Activated CD4-positive, alpha-beta T cell treated with anti-CD3 and anti-CD28 coated beads for 24 hours (primary cell): ENCODE measurements at places on chromosomes 11 and 22.
A peak's percentile ranks its signal among the peaks of the same experiment; 100 is the strongest.

GRCh38 chr22:39468487-39469325 is 11.9 kb downstream of the MGAT3 start:
- DNase-seq, result no peak

DNA sequence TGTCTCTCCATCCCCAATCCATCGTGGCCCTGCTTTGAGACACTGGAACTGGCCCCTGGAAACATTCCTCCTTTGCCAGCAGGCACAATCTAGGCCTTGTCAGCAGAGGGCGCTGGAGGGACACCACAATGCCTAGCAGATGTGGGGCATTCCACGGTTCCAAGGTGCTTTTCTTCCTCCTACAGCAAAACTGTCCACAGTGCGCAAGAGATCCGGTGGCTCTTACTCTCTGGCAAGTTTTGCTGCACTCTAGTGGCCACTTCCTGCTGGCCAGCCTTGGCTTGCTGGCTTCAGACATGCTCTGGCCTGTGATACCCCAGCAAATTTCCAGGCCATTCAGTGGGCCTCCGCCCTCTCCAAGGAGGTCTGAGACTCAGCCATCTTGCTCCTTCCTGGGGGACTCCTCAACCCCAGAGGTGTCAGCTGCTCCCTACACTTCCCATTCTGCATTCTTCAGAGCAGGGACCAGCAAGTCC is 17.1 kb upstream of the RBM4B start:
- peak; percentile 81 for DNase-seq

DNA sequence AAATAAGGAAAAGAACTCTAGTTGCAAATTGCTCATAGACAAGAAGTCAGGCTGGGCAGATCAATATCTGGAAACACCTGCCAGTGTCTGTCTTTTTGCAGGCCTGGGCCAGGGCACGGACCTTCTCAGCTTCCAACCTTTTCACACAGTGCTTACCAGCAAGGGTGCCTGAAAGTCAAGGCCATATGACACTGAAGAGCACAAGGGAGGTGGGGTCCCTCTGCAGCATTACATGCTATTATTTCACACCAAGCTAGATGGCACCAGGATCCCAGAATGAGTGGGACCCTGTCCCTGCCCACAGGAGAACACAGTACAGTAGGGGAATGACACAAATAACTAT is 5.9 kb upstream of the PEX26 start:
- no peak for DNase-seq

DNA sequence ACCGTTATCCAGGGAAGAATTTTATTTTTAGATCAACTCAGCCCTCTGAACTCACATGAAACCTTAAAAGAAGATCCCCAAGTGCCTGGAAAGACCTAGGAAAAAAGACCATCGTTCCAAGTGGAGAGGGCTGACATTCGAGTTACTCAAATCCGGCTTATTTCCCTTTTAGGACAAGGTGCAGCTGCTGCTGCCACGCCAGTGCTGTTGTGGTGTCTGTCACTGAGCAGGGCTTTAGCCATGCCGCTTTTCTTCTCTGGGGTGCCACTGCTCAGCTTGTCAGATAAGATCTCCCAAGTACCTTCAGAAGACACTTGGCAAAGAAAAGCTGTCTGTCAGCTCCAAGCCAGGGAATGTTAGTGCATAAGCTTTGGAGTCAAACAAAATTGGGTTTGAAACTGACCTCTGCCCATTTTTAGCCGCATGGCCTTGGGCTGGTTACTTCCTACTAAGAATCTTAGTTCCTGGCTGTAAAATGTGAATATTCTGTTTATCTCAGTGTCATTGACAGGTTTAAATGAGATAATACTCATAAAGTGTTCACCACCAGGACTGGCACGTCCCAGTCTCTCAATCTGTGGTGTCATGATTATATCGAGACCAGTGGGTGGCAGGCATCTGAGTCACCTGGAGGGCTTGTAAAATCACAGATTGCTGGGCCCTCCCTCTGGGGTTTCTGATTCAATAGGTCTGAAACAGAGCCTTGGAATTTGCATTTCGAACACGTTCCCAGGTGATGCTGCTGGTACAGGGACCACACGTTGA is 117.5 kb downstream of the PKNOX2 start:
- DNase-seq, result no peak

GRCh38 chr22:17264321-17265052 is 45.3 kb upstream of the ADA2 start:
- DNase-seq, result no peak

DNA sequence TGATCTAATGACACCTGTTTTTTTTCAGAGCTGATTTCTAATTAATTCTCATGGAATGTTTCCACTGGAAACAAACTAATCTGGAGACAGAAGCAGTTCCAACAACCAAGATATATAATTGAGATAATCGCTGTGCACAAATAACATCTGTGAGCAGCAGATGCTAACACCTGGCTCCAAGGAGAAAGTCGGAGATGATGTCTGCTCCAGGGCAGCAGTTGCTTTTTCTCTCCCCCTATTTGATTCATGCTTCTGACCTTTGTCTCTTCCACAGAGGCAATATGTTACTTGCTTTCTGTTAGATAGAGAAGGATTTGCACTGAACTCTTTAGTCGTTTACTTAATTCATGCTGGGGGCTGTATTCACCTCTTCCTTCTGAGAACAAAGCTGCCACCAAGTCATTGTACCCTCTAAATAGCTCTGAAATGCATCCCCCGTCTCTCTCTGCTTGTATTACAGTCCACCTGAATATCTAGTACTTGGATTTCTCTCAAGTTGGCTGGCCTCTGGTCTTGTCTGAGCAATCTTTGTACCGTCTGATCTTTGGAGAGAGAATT is 187.4 kb downstream of the MYO18B start:
- no peak for DNase-seq

DNA sequence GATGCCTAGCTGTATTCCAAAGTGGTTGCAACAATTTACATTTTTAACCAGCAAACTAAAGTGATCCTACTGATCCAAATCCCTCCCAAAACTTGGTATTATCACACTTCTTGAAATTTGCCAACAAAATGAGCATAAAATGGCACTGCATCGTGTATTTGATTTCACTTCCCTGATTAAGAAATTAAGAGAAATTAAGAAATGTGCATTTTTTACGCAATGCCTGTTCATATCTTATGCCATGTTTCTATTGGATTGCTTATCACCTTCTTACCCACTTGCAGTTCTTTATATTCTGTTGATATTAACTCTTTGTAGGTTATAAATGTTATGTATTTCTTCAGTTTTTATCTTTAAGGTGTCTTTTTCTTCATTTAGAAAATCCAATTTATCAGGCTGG is 80.6 kb downstream of the DENND5A start:
- no peak for DNase-seq

GRCh38 chr11:75029836-75030631 is 41.3 kb downstream of the NEU3 start:
- DNase-seq, result no peak

- DNase-seq, result no peak
Measured at GRCh38 chr22:40271440-40271839, 74.9 kb upstream of the ADSL start.

DNA sequence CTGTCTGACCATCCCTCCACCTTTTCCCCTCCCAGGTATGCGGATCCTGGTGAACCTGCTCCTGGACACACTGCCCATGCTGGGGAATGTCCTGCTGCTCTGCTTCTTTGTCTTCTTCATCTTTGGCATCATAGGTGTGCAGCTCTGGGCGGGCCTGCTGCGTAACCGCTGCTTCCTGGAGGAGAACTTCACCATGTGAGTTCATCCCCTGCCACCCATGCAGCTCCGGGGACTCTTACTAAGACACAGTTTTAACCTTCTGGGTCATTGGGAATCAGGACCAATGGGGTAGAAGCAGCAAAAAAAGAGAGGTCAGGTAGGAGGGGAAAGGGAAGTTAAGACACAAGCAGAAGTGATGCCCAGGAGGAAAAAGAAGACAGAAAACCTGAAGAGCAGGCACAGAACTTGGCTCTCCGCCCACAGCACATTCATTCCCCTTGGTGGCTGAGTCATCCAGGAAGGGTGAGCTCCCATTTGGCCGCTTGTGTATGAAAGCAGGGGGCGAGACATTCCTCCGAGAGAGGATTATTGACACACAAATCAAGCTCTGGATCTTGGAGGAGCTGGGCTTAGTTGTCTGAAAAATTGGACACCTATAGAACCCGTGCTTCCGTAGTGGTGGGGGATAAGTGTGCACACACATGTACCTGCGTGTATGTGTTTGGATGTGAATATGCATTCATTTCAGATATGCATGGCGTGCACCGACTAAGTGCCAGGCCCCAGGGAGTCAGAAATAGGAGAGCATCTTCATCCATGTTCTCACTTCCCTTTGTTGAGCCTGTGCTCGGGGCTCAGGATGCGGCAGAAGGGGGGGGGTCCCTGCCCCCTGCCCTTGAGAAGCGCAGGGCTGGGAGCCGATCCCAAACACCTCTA is 64.2 kb downstream of the CACNA1I start:
- DNase-seq, result no peak

GRCh38 chr11:117187799-117188481 is 9.4 kb downstream of the SIDT2 start:
- DNase-seq, result no peak

- no peak for DNase-seq
Measured at GRCh38 chr11:48017831-48018527, 37.6 kb downstream of the PTPRJ start.

DNA sequence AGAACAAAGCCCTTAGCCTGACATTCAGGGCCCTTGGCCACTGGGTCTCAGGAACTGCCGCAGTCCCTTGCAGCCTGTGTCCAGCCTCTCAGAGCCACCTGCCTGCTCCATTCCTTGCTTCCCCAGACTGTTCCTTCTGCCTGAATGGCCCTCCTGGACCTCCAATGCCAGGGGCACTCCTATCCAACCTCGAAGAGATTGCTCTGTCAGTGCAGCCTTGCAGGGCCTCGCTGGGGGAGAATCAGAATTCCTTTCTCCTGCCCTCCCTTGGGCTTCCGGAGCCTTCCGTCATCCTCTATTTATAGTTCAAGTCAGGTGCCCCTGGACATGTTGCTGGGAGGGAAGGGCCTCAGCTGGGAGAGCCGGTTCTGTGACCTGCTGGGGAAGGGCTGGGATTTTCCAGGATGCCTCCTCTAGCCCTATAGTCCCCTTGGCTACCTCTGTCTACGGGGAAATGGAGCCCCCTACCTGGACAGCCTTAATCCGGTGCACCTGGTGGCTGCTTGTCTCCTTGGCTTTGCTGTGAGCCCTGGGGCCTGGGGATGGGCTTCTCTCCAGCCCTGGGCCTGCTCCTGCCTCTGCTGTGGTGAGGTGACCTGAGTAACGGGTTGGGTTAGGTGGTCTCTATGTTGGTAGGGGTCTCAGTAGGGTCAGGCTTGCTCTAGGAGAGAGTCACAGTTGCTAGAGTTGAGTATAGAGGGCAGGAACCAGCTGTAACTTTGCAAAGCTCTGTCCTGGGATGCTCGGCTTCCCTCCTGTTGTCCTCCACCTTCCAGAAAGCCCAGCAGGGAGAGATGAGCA is 45.9 kb upstream of the SYT7 start:
- no peak for DNase-seq

GRCh38 chr22:37123649-37124048 is 14.1 kb upstream of the TMPRSS6 start:
- no peak for DNase-seq

GRCh38 chr11:44868455-44869421 is 81.9 kb downstream of the TP53I11 start:
- no peak for DNase-seq

DNA sequence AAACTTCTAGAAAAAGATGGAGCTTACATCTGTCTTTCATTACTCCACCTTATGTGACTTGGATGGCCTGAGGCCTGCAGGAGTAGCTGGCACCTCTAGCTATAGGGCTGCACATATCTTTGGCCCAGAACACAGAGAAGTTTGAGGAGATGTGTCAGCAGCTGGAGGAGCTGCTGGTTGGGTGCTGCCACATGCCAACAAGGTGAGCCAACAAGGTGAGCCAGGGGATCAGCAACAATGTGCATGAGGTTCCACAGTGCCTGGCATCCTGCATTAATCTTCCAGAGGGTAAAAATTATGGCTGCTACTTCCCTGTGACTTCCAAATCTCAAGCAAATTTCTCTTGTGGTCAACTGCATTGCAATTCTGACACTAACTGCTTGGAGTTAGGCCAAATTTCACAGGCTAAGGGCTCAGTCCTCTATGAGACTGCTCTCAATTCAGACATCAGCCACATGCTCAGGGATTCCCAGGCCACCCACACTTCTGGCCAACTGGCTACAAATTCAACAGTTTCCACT is 16.0 kb downstream of the RBM7 start:
- no peak for DNase-seq

- no peak for DNase-seq
Measured at GRCh38 chr11:5923427-5923776, 18.6 kb upstream of the OR56A3 start.

GRCh38 chr11:85827748-85828639 is 17.1 kb upstream of the SYTL2 start:
- no peak for DNase-seq

GRCh38 chr11:69662806-69663205 is 12.3 kb downstream of the LTO1 start:
- no peak for DNase-seq

DNA sequence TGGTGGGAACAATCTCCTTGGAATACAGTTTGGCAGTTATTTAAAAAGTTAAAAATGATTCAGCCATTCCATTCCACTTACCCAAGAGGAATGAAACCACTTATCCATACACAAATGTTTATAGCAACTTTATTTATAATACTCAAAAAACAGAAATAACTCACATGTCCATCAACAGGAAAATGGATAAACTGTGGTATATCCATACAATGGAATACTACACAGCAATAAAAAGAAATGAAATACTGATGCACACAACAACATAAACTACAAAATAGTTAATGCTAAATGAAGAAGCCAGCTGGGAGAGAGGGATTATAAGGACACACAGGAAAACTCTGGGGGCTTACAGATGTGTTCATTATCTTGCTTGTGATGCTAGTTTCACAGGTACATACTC is 64.7 kb downstream of the FCHSD2 start:
- no peak for DNase-seq

DNA sequence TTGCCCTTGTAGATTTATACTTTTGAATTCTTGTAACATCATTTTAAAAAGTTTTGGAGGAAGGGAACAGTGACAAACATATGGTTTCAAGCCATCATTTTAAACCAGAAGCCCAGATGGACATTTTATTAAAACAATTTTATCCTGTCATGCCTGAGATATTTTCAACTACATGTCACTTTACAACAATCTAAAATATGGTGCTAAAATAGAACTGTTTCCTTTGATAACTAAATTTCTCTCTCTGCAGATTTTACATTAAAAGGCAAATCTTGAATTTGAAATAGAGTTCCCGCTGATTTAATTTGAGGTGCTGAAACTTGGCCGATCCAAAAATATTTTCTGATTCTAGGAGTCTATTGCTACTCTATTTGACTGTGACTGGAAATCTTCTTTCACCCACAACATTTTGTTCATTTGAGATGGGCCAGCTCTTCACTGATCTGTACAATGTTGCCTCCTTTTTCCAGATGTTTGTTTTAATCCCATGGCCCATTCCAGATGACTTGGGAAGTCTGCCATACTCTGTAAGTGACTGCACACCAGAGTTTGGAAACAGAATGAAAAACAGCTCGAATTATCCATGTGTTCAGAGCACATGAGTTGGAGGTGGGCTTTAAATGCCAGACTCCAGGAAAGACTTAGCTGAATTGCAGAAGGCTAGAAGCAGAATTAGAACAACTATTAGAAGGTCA is 402.5 kb downstream of the TMEM135 start:
- no peak for DNase-seq

GRCh38 chr11:23097891-23098290 is 237.6 kb upstream of the CCDC179 start:
- no peak for DNase-seq
